Effector CD4-positive, alpha-beta T cell (primary cell): ENCODE measurements at places on chromosomes 11 and 22.

DNA sequence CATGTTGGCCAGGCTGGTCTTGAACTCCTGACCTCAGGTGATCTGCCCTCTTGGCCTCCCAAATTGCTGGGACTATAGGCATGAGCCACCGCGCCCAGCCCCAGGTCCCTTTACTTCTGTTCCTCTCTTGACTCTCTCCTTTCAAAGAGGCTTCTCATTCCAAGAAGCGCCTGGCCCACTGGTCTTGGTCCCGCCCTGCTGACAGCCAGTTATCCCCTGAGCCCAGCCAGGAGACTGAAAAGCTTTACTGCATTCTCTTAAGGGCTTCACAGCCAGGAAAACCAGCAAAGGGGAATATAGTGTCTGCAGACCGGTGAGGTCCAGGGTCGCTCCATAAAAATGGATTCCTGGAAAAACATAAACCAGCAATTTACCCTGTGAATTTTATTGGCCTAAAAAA, 68.3 kb downstream of the NFAM1 start:
- DNase-seq: no peak

DNA sequence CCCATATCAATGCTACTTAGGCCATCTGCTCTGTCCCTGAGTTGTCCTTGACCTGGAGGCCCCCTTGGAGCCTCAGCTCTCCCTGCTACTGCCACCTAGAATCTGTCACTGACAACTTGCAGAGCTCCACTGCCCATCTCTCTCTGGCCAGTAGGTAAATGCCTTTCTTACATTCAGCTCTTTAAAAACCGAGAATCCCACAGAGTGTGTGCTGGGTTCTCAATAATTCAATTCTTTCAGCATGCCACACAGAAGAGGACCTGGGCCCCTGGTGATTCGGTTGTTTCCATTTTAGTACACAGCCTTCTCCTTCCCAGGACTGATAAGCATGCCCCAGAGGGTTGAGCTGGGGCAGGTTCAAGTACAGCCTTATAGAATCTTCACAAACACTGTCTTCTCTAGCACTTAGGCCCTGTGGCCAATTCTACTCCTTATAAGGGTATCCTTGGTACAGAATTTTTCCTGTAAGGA, 22.0 kb upstream of the IPO7 start:
- no peak for DNase-seq

GRCh38 chr11:85826116-85826855, 15.3 kb upstream of the SYTL2 start:
- no peak for DNase-seq

DNA sequence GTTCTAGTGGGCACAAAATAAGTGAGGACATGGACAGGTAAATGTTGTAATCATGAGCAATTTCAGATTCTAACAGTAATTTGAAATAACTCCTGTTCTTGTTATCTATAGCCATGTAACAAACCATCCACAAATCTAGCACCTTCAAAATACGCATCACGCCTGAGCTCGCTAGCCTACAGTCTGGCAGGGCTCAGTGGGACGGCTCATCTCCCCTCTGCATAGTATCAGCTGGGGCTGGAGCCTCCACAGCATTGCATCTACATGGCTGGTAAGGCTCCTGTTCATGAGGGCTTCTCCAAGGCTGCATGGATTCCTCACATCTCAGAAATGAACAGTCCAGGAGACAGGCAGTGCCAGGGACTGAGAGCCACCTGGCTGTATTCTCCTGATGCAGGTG, 112.6 kb downstream of the KCNQ1 start:
- DNase-seq: no peak

DNA sequence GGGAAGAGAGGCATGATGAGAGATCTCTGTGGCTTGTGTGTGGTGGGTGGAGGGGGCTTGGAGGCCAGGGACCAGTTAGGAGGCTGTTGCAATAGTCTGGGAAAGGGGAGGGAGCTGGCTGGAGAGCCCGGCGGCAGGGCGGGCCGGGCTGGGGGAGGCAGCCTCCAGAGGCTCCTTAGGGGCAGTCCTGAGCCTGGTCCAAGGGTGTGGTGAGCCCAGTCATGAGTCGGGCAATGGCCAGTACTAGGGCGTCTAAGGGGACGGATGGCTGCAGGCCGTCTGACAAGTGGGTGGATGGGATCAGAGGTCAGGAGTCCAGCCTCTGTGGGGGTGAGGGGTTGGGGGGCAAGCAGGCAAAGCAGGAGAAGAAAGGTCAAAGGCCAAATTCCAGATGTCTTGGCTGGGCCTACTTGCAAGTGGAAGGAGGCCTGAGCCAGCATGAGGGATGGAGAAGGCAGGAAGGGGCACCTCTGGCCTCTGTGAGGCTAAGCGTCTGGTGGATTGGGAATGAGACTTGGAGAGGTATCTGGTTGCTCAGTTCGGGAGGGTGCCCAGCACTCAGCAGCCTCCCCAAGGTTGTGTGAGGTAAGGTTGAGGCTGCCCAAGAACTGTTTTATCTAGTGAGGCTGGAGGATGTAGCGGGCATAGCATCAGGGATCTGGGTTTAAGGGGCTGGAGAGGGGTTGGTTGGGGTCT, 6.0 kb upstream of the CD248 start:
- DNase-seq: no peak

- DNase-seq: no peak
These were observed 15.8 kb downstream of the SCN4B start for GRCh38 chr11:118136801-118137200.
